ENCODE measurements at places on chromosomes 7 and 10.
A peak's percentile ranks its signal among the peaks of the same experiment; 100 is the strongest.

DNA sequence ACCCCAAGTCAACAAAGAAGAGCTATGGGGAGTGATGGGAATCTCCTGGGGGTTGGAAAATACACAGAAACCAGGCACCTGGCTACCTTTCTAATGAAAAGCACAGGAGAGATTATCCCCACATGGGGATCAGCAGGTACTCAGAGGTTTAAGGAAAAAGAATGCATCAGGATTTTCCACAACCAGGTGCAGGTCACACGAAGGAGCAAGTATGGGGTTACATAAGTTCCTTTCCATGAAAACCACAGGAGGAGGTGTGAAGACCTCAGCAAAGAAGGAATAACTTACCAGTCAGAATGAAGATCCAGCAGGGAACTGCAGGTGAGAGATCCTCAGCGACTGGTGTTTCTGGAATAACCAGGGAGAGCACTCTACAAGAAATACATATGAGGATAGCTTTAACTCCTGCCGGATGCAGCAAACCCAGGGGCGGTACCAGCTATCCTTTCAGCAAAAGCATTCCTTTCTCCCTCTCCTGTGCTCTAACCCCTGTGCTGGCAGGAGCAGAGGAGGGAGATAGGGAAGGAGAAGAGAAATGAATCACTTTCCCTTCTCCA lies 116.7 kb upstream of the TMEM106B start:
- DNase-seq = no peak

DNA sequence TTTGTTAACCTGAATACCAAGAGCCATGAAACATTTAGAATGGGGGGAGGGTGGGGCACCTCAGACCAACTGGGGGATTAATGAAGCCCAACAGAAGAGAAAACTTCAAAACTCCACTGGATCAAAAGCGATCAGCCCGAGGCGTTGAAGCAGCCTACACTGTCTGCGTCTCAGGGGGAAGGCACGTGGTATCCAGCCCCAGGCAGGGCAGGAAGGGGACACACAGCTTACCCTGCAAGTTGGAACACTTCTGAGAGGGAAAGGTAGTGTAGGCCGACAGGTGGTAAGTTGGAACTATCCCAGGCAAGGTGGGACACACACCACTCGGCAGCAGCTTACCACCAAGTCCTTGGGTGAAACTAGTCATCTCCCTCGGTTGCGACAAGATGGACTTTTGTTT lies 102.9 kb downstream of the TAX1BP1 start:
- no peak for DNase-seq

DNA sequence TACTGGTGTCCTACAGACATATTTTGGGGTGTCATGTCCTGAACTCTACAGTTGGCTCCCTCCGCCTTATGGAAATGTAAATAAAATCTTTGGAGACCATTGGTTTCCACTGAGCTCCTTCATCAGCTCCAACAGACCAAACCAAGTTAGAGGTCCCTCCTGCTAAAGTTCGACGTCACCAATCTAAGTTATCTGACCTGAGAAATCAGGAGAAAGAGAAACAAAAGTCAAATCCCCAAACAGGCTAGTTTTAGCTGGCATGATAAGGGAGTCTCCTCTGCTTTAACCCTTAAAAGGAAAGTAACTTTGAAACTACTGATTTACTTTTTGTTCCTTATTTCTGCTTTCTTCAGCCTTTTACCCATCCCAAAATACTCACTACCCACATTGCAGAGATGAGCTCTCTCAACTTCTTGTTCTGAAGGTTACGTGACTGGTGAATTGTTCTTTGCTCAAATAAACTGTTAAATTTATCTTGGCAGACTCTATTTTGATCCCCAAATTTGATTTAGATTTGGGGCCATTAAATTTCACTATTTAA lies 39.9 kb downstream of the AVL9 start:
- DNase-seq = no peak

DNA sequence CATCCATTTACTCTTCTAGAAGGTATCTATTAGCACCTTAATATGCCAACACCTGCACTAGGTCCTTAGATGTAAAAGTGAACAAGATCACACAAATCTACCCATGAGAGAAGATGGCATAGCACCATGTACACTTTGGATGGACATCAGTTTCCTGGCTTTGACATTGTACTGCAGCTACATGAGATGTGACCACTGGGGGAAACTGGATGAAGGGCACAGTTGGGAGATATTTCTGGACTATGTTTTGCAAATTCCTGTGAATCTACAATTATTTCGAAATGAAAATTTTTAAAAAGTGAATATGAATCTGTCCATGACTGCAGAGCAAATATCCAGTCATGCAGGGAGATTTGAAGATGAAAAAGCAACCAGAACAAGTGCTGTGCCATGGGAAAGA lies 124.5 kb downstream of the PRKCQ start:
- DNase-seq = no peak

- no peak for DNase-seq
These were observed 33.3 kb upstream of the OTUD1 start for GRCh38 chr10:23405540-23405939.

DNA sequence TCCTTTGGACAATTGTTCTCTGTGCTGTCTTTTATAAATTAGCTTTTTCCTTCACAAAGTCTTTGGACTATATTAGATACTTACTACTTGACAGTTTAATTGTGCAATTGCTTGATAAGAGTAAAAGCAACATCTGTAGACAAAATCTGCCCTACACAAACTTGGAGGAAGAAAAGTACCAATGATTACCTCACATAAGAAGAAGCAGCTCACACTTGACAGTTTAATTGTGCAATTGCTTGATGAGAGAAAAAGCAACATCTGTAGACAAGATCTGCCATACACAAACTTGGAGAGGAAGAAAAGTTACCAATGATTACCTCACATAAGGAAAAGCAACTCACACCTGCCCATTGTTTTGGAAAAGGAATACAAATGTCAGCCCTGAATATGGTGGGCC lies 17.1 kb upstream of the SCIN start:
- DNase-seq = no peak

- peak; percentile 35 for DNase-seq
These were observed 63.5 kb downstream of the LGI1 start for GRCh38 chr10:93821051-93821772.

DNA sequence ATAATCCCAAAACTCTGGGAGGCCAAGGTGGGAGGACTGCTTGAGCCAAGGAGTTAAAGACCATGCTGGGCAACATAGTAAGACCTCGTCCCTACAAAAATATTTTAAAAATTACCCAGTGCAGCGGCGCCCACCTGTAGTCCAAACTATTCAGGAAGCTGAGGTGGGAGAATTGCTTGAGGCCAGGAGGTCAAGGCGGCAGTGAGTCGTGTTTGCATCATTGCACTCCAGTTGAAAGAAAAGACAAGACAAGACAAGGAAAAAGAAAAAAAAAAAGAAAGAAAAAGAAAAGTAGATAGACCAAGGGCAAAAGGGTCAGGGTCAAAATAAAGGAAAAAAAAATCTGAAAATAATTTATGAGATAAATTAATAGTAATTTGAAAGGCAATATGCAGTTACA lies 5.8 kb downstream of the ANXA7 start:
- no peak for DNase-seq

- DNase-seq = no peak
These were observed 49.8 kb upstream of the TMEM273 start for GRCh38 chr10:49237985-49238384.

- DNase-seq = peak; percentile 2
These were observed 163.4 kb downstream of the RAPGEF5 start for GRCh38 chr7:22193450-22193983.

- no peak for DNase-seq
These were observed 76.9 kb downstream of the SLC13A1 start for GRCh38 chr7:123122916-123123315.

DNA sequence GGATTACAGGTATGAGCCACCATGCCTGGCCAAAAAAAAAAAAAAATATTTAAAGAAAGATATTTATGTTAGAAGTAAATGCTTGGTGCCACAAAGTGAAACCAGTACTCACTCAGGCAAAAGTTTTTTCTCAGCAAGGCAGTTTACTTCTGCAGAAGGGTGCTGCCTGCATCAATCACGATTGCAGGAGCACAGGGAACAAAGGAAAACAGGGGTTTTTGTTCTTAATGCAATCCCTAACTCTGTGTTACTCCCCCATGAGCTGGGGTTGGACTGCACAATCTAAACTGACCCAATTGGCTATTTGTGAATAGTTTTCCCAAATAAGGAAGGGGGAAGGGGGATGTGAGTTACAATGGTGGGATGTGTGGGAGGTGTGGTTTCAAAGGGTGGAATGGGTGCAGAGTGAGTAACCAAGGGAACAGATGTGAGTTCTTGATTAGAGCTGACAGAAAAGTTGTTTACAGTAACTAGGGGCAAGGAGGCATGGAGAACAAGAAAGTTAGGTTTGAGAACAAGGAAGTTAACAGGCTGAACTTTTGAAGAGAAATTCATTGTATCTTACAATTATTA lies 255.4 kb downstream of the TYW1 start:
- DNase-seq = no peak

DNA sequence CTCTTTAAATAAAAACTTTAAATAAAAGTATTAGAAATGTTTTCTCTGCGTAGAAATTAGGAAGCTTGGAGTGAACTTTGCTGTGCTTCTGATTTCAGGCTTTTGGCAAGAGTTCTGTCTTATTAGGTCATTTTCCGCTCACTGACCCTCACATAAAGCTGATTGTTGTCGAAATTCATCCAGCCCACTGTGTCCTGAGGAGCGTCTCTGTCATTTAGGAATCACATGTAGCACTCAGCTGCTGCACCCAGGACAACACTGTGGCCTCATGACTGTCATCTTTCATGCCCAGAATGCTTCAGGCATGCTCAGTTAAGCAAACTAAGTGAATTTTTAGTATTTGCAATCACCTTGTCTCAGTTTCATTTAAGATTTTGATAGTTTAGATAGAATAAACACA lies 57.8 kb upstream of the MSRB2 start:
- DNase-seq = no peak

DNA sequence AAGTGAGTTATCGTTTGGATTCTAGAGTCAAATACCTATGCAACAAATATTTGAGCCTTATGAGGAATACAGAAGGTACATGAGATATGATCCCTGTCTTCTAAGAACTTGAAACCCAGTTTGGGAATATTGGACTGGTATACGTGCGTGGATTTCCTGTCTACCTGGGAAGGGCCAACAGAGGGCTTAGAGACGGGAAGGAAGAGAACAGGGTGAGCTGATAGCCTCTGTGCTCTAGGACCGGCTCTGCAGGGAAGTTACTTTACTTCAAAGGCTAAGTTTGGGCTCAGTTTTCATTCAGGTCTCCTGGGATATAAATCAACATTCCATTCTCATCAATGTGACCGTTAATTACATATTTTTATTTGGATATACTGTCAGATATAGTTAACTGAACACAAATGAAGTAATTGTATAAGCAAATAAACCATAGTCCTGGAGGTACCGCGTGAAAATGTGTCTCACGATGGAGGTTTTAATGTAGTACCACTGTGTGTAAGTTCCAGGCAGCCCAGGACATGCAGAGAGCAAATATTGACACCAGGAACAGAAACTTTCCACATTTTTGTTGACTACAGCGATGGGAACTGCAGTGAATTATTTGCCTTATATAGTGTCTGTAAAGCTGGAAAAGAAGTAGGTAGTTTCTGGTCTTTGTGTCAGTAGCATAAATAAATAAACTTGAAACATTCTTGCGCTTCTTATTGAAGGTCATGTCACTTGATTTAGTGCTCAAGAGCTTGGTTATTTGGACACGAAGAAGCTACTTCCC lies 8.6 kb downstream of the CHST12 start:
- no peak for DNase-seq

- no peak for DNase-seq
These were observed 113.8 kb upstream of the ADO start for GRCh38 chr10:62690703-62691102.

GRCh38 chr10:123804716-123805115 lies 86.9 kb downstream of the CPXM2 start:
- DNase-seq = peak; percentile 22

GRCh38 chr7:92840316-92840715 lies 3.9 kb upstream of the CDK6 start:
- DNase-seq = no peak

- no peak for DNase-seq
These were observed 4.7 kb downstream of the DDX56 start for GRCh38 chr7:44568771-44569560.

DNA sequence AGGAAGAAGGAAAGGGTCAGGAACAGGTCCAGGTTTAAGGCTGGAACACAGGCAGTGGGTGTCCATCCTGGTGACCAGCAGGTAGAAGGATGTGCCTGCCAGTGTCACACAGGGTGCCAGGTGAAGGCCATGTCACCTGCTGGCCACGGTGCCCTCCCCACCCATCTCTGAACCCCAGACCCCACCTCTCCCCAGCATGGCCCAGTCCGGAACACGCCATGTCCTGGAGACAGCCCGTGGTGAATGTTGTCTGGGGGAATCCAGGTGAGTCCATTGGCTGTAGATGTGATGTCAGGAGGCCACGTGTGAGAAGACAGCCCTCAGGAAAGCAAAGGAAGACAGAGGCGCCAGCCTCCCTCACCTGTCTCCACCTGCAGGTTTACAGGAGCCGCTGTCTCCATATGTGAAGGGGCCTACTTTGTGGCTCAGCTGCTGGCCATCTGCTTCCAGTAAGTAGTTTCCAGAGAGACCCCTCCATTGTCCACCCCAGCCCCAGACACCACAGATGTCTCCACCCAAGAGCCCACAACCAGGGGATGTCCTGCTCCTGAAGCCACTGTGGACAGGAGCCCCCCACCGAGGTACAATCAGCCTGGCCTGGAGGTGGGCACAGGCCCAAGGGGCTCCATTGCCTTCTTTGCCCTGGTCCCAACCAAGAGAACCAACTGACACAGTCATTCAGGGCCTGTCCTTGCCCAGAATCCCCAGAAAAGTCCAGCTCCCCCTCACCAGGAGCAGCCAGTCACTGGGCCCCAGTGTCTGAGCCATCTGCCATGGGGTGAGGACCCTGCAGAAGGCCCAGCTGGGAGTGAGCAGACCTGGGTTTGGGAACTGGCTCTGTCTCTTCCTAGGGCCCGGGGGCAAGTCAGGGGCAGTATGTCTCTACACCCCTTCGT lies 20.7 kb downstream of the TMEM72 start:
- DNase-seq = no peak

GRCh38 chr10:97570146-97570788 lies 2.3 kb upstream of the ANKRD2 start:
- no peak for DNase-seq

DNA sequence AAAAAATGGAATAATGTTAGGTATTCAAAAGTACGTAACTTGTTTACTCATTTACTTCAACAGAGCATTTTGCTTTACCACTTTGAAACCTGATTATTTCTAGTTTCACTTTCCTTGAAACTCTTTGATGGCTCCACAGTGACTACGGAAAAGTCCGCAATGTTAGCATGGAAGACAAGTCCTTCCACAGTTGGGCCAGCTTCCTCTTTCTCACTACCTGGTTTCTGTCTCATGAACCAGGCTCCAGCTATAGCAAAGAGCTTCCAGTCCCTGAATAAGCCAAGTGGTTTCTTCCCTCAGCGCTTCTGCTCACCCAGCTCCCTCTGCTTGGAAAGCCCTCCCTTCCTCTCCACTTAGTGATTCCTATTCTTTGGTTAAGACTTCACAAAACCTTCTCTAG lies 44.8 kb upstream of the SLC16A12 start:
- DNase-seq = no peak

DNA sequence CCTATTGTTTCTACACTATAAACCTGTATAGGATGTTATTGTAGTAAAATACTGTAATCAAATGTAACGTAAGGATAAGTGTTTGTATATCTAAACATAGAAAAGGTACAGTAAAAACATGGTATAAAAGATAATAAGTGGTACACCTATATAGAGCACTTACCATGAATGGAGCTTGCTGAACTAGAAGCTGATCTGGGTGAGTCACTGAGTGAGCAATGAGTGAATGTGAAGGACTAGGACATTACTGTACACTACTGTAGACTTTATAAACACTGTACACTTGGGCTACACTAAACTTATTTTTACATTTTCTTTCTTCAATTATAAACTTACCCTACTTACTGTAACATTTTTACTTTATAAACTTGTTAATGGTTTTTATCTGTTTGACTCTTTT lies 732.9 kb upstream of the LRRN3 start:
- no peak for DNase-seq

Measured in fibroblast of the conjunctiva (primary cell).